RPMI8226 (cell line): ENCODE measurements at places on chromosomes 16 and 17.

- DNase-seq, result peak; percentile 1
Observed at GRCh38 chr16:35678-36305, 17.6 kb downstream of the POLR3K start.

- no peak for DNase-seq
Observed at GRCh38 chr16:69201787-69202186, 14.8 kb downstream of the SNTB2 start.

DNA sequence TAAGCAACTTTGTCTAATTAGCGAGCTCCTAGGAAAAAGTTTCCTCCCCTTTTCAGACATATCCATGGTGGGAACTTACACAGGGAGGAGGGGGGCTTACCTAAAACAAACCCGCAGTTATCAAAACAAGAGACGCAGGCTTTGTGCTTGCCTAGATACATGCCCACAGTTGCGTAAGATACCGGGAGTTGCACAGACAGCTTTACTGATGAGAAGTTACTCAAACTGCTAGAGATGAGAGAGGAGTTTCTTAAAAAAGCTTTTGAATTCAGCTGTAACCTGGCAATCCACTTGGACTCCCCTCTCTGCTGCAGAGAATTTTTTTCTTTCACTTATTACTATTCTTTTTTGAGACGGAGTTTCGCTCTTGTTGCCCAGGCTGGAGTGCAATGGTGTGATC lies 6.8 kb upstream of the ZP2 start:
- DNase-seq, result no peak

GRCh38 chr16:2196162-2196980 lies at the start of gene CASKIN1:
Gene CASKIN1 (minus strand): TSS chr16:2196605. CDS start chr16:2196432, 173 bp downstream.
- peak; percentile 62 for DNase-seq

DNA sequence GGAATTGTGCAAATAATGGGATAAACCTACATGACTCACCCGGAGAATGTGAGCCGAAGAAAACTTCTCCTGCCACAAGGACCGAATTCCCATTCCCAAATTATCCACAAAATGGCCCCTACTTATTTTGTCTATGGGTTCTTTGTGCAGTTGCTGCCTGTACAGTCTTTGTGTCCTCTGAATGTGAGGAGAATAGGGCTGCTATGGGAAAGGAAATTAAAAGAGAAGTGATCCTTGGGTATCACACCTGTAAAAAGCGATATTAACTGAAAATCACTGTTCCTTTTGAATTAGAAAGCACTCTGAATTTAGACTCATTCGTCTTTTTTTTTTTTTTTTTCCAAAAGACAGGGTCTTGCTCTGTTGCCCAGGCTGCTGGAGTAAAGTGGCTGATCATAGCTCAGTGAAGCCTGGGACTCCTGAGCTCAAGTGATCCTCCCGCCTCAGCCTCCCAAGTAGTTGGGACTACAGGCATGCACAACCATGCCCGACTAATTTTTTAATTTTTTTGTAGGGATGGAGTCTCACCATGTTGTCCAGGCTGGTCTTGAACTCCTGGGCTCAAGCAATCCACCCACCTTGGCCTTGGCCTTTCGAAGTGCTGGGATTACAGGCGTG lies 45.4 kb downstream of the CHD9 start:
- no peak for DNase-seq

- DNase-seq, result no peak
Observed at GRCh38 chr16:49287572-49287971, 5.9 kb upstream of the CBLN1 start.

GRCh38 chr16:21175397-21175796 lies 16.9 kb downstream of the LDAF1 start:
- no peak for DNase-seq

DNA sequence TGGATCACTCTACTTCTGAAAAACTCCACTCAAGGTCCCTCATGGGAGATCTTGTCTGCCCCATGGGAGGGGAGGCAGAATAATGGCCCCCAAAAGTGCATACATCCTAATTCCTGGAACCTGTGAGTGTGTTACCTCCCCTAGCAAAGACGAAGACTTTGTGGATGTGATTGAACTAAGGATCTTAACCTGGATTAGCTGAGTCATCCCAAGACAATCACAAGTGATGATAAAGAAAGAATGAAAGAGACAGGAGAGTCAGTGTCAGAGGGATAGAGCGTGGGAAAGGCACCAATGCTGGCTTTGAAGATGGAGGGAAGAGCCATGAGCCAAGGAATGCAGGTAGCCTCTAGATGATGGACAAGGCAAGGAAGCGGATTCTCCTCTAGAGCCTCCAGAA lies 374.7 kb upstream of the DYNLRB2 start:
- DNase-seq, result no peak

- DNase-seq, result no peak
Observed at GRCh38 chr17:17391668-17392370, 85.0 kb upstream of the MED9 start.

GRCh38 chr17:61444075-61444474 lies 8.1 kb upstream of the TBX4 start:
- DNase-seq, result no peak

GRCh38 chr17:77341069-77341541 lies 200.3 kb downstream of the SEC14L1 start:
- no peak for DNase-seq

DNA sequence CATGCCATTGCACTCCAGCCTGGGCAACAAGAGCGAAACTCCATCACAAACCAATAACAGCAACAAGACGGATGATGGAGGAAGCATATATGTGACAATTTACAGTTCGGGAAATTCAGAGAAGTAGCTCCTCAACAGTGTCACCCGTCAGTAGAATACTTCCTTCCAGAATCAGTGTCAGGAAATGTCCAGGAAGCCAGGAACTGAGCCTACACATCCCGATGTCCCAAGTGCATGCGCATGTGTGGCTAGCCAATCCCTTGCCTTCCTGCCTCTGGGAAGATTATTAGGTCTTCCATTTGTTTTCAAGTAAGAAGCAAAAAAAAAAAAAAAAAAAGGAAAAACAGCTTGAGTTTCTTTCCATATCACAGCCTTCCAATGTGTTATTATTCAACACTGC lies 1.4 kb upstream of the PITPNC1 start:
- no peak for DNase-seq

DNA sequence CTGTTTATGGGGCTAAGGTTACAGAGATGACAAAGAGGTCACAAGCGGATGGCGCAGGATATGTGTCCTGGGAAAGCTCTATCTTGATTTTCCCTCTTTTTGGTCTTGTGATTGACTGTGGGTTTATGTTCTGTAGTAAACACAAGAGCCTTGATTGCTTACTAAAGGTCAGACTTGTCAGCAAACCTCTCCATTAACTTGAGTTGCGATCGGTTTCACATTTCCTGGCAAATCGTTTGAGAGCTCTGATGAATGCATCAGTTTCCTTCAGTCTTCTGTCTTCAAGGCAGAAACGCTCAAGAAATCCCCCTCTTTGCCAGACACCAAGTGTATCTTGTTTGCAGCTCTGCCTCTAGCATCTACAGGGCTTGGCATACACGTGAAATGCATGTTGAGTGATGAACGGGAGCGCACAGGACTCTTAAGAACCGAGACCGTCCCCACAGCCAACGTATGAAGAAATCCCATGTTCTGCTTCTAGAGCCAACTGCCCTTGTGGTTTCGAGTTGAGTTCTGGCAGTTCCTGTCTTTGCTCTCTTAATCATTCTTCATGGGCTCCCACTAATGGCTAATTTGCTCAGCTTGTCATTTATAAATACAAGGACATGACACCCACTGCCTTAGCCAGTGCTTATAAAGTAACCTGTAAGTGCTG lies 143.3 kb downstream of the PITPNC1 start:
- no peak for DNase-seq

DNA sequence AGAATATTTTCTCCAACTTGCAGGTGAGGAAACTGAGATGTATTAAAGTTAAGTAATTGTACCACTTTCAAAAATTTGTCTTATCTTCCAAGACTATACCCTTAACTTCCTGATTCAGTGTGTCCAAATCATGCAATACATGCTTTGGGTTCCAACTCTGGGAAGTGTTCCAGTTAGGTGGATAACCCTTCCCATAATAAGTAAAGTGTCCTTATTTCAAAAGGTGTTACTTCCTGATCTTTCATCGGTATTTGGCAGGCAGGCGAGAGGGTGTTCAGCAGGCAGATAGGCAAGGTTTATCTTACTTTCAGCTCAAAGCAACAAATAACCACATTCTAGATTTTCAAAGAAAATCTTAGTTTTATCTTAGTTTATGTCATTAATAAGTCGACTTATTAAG lies 46.3 kb upstream of the ARHGAP44 start:
- no peak for DNase-seq

DNA sequence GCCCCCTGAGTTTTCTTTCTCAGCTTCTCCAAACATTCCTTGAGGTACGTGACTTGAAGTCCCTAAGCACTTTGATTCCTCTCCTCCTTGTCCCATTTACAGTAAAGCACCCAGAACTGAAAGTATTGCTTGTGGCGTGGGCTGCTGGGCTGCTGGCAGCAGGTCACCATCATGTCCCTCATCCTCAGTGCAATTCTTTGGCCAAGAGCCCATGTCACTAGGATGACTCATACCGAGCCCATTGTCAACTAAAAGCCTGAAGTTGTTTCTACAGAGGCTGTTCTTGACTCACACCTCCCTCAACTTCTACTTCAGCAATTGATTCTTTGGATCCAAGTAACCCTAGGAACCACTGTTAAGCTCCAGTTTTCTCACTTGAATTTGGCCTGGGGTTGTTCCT lies 54.3 kb downstream of the KPNA2 start:
- peak; percentile 88 for DNase-seq

DNA sequence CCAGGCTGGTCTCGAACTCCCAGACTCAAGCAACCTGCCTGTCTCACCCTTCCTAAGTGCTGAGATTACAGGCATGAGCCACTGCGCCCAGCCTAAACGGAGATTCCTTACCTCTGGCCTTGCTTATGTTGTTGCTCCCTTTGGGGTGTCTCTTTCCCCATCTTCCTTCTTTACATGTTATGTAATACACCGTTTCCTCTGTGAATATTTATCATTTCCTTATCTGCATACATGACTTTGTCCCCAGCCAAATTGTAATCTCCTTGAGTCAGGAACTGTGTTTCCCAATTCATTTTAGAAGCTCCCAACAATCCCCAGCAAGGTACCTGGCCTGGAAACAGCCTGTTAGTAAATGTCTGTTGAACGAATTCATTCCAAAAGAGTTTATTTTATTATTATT lies 15.7 kb downstream of the COPZ2 start:
- no peak for DNase-seq

DNA sequence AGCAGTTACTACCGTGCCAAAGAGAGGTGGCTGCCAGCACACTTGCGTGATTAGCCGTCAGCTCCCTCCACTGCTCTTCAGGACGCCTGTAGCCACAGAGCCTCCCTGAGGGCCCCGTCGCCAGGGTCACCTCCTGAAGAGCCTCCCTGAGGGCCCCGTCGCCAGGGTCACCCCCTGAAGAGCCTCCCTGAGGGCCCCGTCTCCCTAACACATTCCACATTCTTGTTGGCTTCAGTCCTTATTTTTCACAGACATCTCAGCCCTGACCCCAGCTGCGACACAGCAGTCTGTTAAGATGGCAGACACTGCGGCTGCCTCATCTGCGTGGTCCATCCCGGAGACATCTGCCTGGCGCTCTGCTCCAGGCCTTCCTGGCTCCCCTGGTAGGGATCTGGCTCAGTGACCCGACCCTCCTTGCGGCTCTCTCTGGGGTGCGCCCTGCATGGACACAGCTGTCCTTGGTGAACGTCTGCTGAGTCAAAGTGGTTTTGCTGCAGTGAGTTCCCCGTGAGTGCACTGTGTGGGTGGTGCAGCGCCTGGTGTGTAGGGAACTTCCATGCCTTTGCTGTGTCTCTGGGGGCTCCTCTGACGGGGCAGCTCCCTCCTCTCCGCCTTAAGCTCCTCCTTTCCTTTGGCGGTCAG lies 11.4 kb downstream of the ACSF3 start:
- DNase-seq, result no peak

- no peak for DNase-seq
Observed at GRCh38 chr16:88913870-88914269, 47.4 kb upstream of the PABPN1L start.

DNA sequence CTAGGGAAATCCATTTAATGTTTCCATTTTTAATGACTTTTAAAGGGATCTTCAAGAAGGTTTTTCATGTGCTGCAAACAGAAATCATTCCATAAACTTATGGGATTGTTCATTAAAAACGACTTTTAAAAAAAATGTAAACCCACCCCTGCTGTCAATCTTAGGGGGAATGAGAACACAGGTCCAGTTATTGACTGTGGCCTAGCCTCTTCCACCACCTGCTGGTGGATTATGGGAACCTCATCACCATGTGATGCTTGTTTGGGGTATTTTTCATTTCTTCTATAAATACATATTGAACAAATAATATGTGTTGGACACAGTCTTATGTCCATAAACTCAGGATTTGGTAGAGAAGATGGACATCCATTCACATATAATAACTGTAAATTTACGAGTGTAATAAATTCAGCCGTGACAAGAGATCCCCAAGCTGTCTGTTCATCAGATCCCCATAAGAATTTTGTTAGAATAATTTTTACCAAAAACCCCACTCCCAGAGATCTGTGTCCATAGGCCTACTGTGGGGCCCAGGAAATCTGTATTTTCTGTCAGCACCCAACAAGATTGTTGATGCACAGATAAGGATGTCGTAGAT lies 42.0 kb upstream of the TMC5 start:
- DNase-seq, result peak; percentile 69

DNA sequence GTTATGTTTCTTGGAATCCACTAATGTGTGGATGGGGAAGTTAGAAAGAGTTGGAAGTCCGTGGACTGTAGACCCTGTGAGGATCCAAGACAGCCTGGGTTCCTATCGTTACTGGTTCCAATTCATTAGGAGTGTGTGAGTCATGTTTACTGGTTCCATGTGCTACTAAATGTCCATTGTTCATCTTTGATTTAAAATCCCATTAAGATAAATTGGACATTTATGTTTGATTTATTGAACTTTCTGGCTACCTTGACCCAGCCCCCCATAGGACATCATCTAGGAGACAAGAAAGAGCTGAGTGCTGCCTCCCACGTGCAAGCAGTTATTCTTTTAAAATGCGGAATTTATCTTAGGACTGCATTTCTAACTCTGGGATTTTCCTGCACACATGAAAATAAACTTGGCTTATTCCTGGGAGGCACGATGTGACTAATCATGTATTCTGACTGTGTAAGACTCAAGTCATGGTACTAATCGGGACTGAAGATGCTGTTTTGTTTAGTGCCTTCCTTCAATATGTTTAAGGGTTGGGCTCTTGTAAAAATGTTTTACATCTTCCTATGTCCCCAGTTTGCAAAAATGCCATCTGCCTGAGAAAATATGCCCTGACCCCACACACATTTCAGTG lies 53.4 kb downstream of the RGS9 start:
- DNase-seq, result no peak

- DNase-seq, result no peak
Observed at GRCh38 chr16:1903845-1904840, 14.1 kb downstream of the HS3ST6 start.

DNA sequence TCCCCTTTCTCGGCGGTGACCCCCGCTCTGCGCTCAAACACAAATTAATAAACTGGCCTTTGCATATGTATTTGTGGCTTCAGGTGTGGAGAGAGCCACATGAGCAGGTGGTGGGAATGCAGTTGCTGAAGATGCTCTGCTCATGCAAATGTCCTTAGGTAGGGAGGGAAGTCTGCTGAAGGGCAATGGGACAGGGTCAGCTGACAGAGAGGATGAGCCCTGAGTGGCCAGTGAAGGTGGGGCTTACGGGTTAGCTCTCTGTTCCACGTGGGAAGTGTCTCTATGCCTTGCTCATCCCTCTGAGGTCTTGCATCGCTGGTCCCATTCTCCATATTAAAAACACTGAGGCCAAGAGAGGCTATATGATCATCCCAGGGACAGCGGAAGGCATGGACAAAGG lies 74.2 kb upstream of the CCL1 start:
- no peak for DNase-seq
